ENCODE measurements at places on chromosomes 6 and 20. TPM values are rescaled to one million over a fixed set of nuclear protein-coding genes. Genes with fewer than 3 reads are reported as not detected.

DNA sequence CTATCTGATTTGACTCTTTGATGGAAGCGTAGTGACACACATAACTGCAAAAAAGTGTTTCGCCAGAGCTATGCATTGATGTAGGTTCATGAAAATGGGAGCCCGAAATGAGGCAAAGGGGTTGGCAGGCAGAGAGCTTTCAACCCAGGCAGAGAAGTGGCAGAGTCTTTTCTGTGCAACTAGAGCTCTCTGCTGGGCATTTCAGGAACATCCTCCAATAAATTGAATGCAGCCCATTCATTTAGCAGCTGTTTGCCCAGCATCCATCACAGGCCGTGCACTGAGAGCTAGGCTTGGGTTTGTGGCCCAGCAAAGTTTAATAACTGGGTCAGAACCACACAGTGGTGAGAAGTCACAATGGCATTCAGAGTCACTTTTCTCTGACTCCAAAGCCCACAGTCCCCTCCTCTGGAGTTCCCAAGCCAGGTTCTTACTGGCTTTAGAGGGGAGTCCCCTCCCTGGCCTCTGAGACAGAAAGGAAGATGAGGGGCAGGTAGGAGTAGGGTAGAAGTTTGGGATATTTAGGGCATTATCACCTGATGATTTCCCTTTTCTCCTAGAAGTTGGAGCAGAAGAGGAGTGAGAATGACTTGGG is 31.8 kb upstream of the ELMO2 start:
- DNase-seq: no peak

The SLC35F1 gene
- total RNA-seq: 1.6 TPM

GRCh38 chr6:31568537-31568961 is 3.5 kb upstream of the LTA start:
- DNase-seq: no peak

The CDH4 gene
- 0.06 TPM for total RNA-seq

GRCh38 chr6:140073456-140073855 is 699.0 kb upstream of the CITED2 start:
- no peak for DNase-seq

GRCh38 chr6:28211840-28212509 is 13.1 kb upstream of the ZSCAN9 start:
- DNase-seq: no peak

GRCh38 chr20:14384416-14385175 is 47.2 kb upstream of the FLRT3 start:
- no peak for DNase-seq

DNA sequence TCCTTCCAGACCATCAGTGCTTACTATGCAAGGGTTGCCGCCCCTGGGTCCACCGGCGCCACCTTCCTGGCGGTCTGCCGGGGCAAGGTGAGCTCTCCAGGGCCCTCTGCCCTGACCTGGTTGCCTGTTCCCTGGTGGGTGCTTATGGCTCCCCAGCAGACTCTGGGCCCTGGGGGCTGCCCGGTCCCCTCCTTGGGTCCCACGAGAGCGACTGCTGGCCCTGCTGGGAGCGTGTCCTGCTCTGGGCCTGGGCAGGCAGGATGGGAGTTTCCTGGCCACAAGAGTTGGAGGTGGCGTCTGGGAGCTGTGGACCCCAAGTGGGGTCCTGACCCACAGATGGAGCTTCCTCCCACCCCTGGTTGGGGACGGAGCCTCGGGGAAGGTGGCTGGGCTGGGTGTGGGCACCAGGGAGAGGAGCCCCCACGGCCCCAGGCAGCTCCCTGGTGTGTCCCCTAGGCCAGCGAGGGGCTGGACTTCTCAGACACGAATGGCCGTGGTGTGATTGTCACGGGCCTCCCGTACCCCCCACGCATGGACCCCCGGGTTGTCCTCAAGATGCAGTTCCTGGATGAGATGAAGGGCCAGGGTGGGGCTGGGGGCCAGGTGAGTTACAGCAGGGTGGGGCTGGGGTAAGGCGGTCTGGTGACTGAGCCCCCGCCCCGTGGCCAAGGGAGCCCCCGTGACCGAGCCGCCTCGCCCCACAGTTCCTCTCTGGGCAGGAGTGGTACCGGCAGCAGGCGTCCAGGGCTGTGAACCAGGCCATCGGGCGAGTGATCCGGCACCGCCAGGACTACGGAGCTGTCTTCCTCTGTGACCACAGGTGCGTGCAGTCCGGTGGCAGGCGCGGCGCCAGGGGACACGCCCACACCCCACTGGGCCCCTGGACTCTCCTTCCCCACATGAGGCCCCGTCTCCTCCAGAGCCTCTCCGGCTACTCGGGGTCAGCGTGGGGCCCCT is 7.1 kb upstream of the TNFRSF6B start:
- peak; percentile 65 for DNase-seq

The ANKRD6 gene
- 45.9 TPM for total RNA-seq

DNA sequence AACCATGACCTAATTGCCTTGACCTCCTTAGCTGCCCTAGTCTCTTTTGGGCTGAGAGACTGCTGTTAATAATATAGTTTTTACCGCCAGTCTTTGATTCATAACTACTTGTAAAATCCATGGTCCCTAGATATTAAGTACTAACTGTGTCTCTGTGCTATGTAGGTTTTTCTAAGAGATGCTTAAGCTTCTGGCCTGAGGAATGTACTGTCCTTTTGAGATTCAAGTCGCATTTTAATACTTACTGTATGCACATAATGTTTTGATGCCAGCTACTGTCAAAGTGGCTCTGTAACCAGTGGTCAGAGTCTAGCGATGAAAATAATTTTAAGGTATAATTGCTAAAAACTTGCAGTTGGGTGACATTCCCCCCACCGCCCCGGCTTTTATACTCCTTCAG is 2.1 kb downstream of the AKAP12 start:
- no peak for DNase-seq

DNA sequence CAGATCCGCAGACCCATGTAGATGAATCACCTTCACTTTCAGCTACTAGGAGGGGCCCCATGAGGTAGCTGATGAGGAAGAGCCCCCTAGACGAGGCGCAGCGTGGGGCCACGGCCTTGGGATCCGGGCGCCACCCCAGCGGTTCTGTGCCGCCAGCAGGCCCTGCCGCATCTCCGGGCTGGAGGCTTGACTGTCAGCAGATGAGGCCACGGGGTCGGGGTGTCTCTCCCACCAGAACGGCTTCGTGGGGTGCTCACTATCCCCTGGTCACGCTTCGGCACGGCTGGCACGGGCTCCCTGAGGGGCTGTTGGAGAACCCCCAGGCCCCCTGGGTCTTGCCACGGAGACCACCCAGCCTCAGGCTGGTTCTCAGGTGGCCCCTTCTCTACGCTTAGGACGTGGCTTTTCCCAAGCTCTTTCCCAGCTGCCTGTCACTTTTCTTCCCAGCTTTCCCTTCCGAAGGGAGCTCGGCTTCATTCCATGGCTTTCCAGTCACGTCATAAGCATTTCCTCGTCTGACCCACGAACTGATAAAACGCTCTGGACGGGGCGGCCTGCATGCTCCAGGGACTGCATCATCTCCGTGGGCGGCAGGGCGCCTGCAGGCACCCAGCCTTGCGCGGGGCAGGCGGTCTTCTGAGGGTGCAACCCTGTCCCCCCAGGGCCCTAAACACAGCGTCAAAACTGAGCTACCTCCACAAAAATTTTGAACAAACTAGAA is 85.9 kb downstream of the THBS2 start:
- DNase-seq: peak; percentile 94

The PCSK2 gene
- 2.2 TPM for total RNA-seq

DNA sequence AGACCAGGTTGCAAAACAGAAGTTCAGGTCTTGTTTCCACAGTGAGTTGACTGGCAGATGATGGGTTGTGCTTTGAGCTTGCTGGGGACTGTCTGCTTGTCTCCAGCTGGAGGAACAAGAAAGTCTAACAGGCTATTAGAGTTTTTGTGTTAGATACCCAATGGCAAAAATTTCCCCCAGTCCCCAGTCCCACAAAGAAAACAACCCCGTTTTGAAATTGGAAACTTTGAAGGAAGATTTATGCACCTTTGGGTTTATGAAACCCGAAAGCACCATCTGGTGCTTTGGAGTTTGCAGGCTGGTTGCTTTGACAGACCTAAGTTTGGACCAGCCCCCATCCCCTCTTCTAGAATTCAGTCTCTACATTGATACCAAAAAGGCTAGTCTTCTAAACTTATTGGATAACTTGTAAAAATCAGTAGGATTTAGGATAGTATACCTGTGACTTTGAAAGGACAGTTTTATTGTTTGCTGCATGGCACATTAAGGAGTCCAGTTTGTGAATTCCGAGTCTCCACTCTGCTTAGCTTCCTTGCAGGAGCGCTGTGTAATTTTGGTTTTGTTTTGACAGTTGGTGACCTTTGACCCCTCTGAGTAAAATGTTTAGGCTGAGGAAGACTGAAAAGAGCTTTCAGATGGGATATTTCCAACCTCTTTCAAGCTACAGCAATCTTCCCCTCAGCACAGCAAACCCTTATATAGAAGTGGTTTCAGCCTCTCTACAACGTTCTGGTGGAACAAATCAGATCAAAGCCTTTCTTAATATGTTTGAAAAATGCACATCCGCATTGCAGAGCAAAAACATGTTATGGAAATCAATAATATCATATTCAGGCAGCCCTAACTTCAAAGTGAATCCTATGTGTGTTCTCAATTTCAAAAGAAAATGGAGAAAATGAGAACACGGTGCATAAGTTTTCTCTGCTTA is 25.5 kb upstream of the PRL start:
- DNase-seq: no peak

DNA sequence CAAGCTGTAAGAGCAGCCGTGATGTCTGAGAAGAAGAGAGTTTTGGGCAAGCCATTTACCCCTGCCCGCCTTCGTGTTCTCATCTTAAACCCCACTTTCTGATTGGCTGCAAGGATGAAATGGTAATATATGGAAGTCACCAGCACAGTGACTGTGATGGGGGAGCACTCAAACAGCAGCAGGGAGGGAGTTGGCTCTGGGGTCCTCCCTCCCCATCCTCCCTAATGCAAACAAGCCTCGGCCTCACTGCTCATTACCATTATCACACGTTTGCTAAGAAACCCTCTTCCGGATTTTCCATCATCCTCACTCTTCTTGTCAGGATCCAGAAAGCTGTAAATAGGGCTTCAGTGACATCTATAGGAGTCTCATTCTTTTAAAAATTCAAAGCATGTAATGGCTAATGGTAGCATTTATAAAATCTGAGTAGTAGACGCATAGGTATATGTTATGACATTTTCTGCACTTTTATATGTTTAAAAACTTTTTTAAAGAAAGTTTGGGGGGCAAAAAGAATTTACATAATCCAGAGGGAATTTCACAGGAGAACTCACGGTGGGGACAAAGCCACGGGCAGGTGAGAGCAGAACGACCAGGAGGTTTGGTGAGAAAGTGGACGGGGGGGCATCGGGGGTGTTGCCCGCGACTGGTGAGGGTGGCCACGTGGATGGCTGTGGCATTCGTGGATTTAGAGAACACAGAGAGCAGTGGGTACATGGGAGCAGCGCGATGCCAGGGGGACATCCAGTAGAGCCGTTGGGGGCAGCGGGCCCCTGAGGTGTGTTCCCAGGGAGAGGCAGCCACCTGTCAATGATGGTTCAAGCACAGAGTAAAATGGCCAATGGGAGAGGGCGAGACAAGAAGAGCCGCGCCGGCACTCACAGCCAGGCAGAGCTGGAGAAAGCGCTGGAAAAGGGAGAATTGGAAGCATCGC is 29.6 kb downstream of the SUMO4 start:
- DNase-seq: no peak

- DNase-seq: no peak
These were observed 213.0 kb upstream of the SUPT3H start for GRCh38 chr6:45590696-45591184.

All from aorta (tissue), 5 donors.